Stimulated activated CD4-positive, alpha-beta T cell treated with anti-CD3 and anti-CD28 coated beads, Interleukin-4, amount 100 ng/mL, for 24 hours (primary cell): ENCODE measurements at places on chromosomes 16 and 17.

DNA sequence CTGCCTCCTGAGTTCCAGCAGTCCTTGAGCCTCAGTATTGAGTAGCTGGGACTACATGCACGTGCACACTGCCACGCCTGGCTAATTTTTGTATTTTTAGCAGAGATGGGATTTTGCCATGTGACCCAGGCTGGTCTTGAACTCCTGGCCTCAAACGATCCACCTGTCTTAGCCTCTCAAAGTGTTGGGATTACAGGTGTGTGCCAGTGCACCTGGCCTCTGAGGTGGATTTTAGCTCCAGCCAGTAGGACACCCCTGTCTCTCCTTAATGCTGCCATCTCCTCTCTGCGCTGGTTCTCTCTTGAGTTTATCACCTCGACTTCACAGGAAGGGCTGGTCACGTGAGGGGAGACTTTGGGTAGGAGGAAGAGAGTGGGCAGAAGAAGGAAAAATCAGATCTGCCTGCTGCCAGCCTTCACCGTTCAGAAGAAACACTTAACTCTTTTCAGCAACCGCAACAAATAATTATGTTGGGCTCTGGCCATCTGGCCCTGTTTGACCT lies 55.1 kb downstream of the NDE1 start:
- no peak for DNase-seq

DNA sequence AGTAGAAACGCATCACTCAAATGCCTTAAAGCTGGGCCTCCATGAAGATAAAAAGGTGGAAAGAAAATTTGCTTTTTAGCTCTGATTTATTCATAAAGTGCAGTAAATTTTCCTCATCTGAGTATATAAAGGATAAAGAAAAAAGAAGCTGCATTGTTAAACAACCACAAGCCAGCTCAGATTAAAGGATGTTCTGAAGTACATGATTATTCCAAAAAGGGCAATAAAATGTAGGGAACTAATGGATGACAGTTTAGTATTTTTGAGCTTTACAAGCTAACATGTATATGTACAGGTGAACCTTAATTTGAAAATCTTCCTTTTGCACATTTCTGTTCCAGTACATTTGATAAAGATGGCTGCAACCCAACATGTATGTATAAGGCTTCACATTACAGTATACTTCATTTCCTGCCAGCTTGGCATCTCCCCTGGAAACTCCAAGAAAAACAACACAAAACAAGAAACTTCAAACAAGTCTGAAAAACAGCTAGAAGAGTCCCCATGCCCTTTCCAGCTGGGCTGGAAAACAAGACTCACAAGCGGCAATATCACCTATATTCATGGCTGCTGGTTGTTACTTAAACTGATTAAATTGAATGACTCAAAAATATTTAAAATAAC lies 225.7 kb downstream of the CEP112 start:
- DNase-seq, result no peak

DNA sequence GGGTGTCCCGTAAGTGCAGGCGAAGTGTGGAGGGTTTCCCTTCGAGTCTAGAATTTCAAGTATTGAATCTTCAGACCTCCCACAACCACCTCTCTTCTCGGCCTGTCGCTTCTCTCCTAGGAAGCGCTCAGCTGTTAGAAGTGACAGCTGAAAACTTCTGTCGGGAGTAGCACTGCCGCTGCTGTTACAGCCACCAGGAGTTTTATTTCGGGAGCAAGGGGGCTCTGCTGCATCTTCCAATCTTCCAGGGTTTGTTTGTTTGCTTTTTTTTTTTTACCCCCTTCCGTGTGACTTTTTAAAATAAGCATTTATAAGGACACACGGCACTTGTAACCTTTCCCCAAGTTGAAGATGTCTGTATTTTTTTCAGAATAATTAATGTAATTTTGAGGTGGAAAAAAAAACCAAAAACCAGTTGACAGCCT lies 767 bp downstream of the RPS6KB1 start:
- no peak for DNase-seq

- DNase-seq, result no peak
These were observed 22.1 kb downstream of the RABEP2 start for GRCh38 chr16:28902909-28903308.

GRCh38 chr16:12502676-12503075 lies 301.0 kb downstream of the CPPED1 start:
- DNase-seq, result no peak

DNA sequence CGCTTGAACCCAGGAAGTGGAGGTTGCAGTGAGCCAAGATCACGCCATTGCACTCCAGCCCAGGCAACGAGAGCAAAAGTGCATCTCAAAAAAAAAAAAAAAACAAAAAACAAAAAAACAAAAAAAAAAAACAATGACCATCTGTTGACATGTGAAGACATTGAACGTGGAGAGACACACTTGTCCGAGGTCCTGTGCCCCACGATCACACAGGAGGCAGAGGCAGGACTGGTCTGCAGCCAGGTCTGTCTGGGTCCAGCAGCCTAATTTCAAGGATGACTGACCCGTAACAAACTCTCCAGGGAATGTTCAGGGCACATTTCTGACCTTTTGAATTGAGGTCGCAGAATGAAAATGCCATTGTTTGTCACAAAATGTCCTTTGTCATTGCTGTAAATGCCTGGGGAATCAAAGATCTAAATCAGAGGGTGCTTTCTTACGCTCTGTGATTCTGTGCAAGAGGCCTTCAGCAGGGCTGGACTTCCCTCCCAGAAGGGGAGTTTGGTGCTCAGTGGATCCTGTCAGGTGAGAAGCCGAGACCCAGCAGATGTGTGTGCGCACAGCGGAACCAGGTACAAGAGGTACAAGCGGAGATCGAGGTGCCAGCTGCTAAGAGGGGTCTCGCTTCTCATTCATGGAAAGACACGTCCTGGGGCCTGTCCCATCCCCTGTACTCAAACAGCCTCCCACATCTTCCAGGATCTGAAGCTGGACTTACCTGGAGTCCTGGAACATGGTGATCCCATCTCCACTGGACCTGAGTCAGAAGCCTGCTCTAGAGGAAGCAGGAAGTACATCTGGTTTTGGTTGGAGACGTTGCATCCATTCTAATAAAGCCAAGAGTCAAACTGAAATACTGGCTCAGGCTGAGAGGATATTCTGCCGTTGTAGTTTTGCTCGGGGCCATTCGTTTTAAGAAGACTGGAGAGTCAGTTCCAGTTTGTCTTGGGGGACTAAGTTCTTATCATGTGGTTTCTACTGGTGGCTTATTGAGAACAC lies 95.8 kb downstream of the IRF8 start:
- no peak for DNase-seq

DNA sequence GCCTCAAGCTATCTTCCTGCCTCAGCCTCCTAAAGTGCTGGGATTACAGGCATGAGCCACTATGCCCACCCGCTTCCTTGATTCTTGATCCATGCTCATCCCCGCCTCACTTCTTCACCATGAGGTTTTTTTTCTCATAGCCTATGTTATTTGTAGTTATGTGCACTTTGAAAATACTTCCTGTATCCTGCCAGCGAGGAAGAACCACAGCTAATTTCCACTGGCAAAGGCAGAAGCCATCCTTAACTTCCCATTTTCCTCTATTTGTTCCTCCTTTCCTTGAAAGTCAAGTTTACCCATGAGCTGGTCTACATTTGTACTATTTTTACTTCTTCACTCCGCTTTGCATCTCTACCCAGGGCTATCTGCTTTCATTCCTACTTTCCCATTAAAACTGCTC lies 189.7 kb upstream of the ZFHX3 start:
- no peak for DNase-seq
